ENCODE measurements at places on chromosomes 6 and 20. TPM values are rescaled to one million over a fixed set of nuclear protein-coding genes. Genes with fewer than 3 reads are reported as not detected.

The IP6K3 gene
- total RNA-seq, result not detected

The HTR1B gene
- not detected for total RNA-seq

The SRMS gene
- not detected for total RNA-seq

The PGC gene
- total RNA-seq, result not detected

The C6orf163 gene
- total RNA-seq, result 1.6 TPM

The EYA4 gene
- total RNA-seq, result 0.09 TPM

The ANGPT4 gene
- total RNA-seq, result not detected

The TUBB2B gene
- total RNA-seq, result 1.6 TPM

The ZNF165 gene
- 6.9 TPM for total RNA-seq

The PRSS16 gene
- total RNA-seq, result 5.1 TPM

The RPS10 gene
- 2,316 TPM for total RNA-seq

The SIRPG gene
- total RNA-seq, result 1.1 TPM

The BPIFA3 gene
- total RNA-seq, result not detected

The MUC21 gene
- 322 TPM for total RNA-seq

The GLP1R gene
- not detected for total RNA-seq

The DNMT3B gene
- 0.44 TPM for total RNA-seq

The NKX2-4 gene
- not detected for total RNA-seq

The EEF1A1 gene
- 11,610 TPM for total RNA-seq

The KHDC1L gene
- not detected for total RNA-seq

The NKX2-2 gene
- total RNA-seq, result not detected

The GPR63 gene
- 0.94 TPM for total RNA-seq

The BMP6 gene
- total RNA-seq, result 0.57 TPM

The SLC22A3 gene
- 5.5 TPM for total RNA-seq

The PRR18 gene
- total RNA-seq, result not detected

The THBD gene
- total RNA-seq, result 74.6 TPM

The GPR31 gene
- not detected for total RNA-seq

The SRSF12 gene
- total RNA-seq, result 0.42 TPM

The FOXF2 gene
- 5.7 TPM for total RNA-seq

The DEFB121 gene
- not detected for total RNA-seq

The GABRR2 gene
- total RNA-seq, result not detected

The TRDN gene
- total RNA-seq, result not detected

The TP53INP2 gene
- 40.8 TPM for total RNA-seq

The TRAPPC3L gene
- not detected for total RNA-seq

The ARMH2 gene
- total RNA-seq, result not detected

The MAS1 gene
- total RNA-seq, result not detected

The CGAS gene
- 5.5 TPM for total RNA-seq

The FNDC11 gene
- not detected for total RNA-seq

All from esophagus squamous epithelium (tissue), 5 donors.